Stimulated activated CD4-positive, alpha-beta T cell treated with anti-CD3 and anti-CD28 coated beads, Interleukin-12 subunit alpha, Interleukin-12 subunit beta, amount 100 ng/mL, for 4 hours (primary cell): ENCODE measurements at places on chromosomes 6 and 20.
A peak's percentile ranks its signal among the peaks of the same experiment; 100 is the strongest.

DNA sequence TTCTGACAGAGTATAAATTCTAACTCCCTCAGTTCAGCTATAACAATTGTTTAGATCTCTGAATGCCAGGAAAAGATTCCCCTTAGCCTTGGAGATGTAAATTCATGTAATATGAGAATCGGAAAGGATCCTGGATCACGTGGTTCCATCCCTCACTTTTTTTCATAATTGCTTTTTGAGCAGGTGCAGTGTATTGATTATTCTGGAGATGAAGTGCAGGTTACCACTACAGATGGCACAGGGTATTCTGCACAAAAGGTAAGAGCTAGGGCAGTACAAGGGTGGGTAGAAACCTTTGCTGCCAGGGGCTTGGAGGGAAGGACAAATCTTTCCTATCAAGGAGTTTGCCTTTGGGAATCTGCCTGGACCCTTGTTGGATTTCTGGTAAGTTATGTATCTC is 52.7 kb downstream of the KDM1B start:
- no peak for DNase-seq

DNA sequence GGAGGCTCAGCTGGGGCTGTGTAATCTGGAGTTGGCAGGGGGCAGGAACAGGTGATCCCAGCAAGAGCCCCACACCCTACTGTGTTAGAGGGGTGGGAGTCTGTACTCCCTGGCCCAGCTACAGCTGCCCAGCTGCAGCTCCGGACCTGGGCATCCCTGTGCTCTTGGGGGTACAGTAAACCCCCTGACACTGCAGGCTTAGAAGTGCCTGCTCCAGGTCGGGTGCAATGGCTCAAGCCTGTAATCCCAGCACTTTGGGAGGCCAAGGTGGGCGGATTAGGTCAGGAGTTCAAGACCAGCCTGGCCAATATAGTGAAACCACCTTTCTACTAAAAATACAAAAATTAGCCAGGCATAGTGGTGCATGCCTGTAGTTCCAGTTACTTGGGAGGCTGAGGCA is 1228.6 kb upstream of the EYS start:
- DNase-seq = no peak

- no peak for DNase-seq
Measured at GRCh38 chr6:116139917-116140316, 14.0 kb upstream of the COL10A1 start.

GRCh38 chr20:64079273-64080012 is at the start of gene RGS19:
Gene RGS19, minus strand, starts transcription at chr20:64079518. Its CDS starts 2,632 bp downstream, at chr20:64076886.
- DNase-seq = peak; percentile 69

DNA sequence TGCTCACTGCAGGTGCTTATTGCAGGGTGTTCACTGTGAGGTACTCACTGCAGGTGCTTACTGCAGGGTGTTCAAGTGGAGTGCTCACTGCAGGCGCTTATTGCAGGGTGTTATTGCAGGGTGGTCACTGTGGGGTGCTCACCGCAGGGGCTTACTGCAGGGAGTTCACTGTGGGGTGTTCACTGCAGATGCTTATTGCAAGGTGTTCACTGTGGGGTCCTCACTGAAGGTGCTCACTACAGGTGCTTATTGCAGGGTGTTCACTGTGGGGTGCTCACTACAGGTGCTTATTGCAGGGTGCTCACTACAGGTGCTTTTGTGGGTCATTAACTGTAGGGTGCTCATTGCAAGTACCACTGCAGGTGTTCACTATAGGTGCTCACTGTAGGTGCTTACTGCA is 20.2 kb downstream of the APMAP start:
- no peak for DNase-seq

DNA sequence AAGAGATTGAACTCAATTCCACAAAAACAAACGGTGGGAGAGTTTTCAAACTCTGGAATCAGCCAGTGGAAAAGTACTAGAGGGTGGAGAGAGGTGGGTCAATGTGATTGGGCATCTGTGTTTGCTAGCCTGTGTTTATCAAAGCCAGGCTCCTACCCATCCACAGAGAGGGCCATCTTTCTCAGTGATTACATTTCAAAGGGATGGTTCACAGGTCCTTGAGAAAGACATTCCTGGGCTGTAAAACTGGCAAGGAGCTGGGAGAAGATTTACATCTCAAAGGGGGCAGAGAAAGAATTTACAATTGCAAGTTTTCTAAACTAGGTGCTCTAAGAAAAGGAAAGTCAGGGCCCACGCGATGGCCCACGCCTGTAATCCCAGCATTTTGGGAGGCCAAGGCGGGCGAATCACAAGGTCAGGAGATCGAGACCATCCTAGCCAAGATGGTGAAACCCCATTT is 146.8 kb upstream of the UST start:
- DNase-seq = no peak

DNA sequence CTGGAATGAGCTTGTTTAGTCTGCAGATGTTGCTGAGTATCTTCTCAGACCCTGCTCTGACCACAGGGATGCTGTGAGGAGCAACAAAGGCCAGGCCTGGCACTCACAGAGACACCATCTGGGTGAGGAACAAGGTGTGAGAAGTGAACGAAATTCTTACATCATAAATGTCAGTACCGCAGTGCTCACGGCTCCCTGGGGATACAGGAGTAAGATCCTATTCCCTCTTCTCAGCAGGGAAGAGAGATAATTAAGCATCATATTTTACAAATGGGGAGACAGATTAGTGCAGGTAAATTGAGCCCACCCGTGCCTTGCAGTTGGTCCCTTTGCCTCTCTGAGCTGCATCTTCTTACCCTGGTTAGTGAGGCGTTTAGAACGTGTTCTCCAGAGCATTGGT is 106.2 kb downstream of the DTD1 start:
- no peak for DNase-seq

DNA sequence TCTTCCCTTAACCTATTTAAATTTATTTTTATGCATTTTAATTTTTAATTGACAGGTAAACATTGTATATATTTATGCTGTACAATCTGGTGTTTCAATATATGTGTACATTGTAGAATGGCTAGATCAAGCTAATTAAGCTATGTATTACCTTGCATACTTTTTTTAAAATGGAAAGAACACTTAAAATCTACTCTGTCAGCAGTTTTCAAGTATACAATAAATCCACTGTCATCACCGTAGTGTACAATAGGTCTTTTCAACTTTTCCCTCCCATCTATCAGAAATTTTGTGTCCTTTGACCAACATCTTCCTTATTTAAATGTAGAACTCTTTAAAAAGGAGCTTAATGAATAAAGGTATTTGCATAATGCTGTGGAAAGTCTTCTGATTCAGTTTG is 27.6 kb downstream of the RPS12 start:
- no peak for DNase-seq

DNA sequence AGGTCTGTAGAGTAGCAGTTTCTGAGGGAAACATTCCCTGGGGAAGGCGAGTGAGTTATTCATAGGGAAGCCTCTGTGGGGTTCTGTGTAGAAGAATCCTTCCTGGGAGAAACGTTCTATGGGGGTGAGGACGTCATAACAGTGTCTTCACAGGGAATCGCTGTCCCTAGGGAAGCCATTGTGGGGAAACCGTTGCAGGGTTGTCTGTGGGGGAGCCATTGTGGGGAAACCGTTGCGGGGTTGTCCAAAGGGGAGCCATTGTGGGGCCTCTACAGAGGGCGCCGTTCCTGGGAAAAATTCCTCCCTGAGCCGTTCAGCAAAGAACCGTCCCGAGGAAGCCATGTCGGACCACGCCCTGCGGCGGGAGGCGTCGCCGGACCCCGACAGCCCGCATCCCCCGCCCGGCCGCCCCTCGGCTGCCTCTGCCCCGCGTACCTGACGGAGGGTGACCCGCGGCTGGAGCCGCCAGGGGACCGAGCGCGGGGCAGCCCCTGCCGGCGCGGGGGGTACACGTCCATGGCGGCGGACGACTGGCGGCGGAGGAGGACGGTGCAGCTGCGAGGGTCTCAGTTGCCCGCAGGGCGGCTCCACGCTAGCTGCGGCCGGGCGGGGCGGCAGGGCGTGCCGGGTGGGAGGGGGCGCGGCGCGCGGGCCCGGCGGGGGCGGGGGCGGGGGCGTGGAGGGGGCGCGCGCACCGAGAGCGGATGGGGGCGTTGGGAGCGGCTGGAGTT is at the start of gene DNAAF9:
Gene DNAAF9, minus strand, starts transcription at position 630 of the 731 bp plus-strand sequence. Its CDS starts 112 bp downstream, at position 518.
- DNase-seq = peak; percentile 40

DNA sequence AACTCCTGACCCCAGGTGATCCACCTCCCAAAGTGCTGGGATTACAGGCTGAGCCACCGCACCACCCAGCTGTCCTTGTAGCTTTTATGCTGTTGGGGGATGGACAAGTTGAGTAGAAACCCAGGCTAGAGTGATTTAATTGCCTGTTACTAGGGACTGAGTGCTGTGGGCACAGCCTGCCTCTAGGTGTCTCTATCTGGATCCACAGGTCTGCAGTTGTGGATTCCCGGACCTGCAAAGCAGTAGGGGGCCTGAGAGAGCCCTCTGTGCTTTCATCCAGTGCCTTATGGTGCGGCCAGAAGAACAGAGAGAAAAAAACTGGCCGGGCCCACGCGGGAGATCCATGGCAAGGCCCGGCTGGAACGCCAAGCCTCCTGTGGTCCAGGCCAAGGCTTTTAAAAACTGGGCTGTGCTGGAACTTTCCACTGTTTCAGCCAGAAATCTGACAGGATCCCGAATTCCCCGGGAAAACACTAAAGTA is 5.2 kb downstream of the SIRPA start:
- no peak for DNase-seq

DNA sequence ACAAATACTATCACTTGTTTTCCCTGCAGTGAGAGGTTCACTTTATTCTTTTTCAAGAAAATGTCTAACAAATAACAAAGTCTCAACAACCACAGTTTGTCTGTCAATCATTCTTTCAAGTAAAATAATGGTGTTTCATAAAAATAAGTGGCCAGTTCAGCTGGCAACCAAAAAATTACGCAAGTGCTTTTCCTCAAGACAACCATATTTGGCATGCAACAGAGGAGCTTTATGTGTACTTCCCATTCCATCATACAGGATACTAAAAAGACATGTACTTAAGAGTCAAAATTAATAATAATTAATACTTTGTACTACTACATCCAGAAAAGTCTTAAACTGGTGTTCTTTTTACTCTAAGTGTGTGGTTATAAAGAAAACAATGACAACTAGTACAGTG is 34.6 kb downstream of the ATG5 start:
- no peak for DNase-seq
